ENCODE measurements at places on chromosomes 7 and 10. TPM values are rescaled to one million over a fixed set of nuclear protein-coding genes. Genes with fewer than 3 reads are reported as not detected.

Gene RBM28
- total RNA-seq, result 21.3 TPM

Gene CHST3
- total RNA-seq, result 15.9 TPM

Gene NAT16
- not detected for total RNA-seq

Gene CALML5
- not detected for total RNA-seq

Gene CLCN1
- 0.16 TPM for total RNA-seq

Gene KLHDC10
- total RNA-seq, result 51.7 TPM

Gene IL15RA
- 3.5 TPM for total RNA-seq

Gene CD36
- 399 TPM for total RNA-seq

Gene ZP3
- 0.42 TPM for total RNA-seq

Gene TMEM139
- 2.1 TPM for total RNA-seq

Gene CUL1
- 49.8 TPM for total RNA-seq

Gene TRPV6
- total RNA-seq, result 0.74 TPM

Gene HDAC9
- total RNA-seq, result 61.6 TPM

Gene PFKP
- total RNA-seq, result 40.6 TPM

Gene HTR7
- total RNA-seq, result 2.2 TPM

Gene STYXL1
- 20.5 TPM for total RNA-seq

Gene CCL26
- total RNA-seq, result 1.5 TPM

Gene ZNF107
- total RNA-seq, result 24.7 TPM

Gene MDFIC
- 69.4 TPM for total RNA-seq

Gene C10orf95
- not detected for total RNA-seq

Gene POM121C
- total RNA-seq, result 16.3 TPM

Gene TACC2
- total RNA-seq, result 21.2 TPM

Data from urinary bladder (tissue), 4 donors.